ENCODE measurements at places on chromosomes 6 and 20.
A peak's percentile ranks its signal among the peaks of the same experiment; 100 is the strongest.

- no peak for DNase-seq
These were observed 1321.1 kb upstream of the GJE1 start for GRCh38 chr6:140811642-140812041.

DNA sequence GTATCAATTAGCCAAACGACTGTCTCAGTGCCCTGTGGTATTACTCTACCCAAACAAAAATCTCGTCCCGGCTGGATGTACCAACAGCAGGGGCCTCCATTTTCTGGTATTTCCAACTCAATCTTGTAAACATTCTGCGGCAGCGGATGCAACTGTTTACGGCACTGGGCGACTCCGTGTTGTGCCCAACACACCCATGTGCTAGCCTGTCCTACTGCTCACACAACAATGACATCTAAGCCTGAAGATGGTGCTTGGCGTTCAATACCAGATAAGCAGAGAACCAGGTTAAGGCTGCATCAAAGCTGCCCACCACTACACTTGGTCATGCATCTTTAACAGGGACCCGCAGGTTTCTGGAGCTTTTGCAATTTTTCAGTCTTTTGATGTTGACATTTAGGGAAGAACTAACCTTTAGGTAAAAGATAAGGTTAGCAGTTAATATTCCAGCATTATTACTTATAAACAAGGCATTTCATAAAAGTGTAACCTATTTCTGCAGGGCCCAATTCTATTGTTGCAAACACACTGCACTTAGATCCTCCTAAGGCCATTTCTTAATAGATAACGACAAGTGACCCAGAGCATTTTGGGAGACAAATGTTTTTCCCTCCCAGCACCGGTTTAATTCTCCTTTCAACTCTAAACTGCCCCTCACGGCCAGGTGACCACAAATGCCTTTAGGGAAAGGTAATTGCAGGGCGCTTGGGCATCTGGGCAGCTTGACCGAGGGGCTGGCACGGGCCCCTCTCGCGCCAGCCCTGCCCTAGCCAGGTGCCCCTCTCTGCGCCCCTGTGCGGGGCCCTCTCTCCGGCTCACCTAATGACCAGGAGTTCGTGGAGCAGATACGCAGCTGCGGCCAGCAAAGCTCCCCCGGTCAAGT, 945 bp downstream of the FAXC start:
- DNase-seq, result no peak

- DNase-seq, result no peak
These were observed 31.5 kb downstream of the SNX5 start for GRCh38 chr20:17936761-17937732.

GRCh38 chr6:40817369-40817768, 221.7 kb downstream of the UNC5CL start:
- no peak for DNase-seq

- peak; percentile 55 for DNase-seq
These were observed 17.1 kb downstream of the IRF4 start for GRCh38 chr6:408599-409102.

DNA sequence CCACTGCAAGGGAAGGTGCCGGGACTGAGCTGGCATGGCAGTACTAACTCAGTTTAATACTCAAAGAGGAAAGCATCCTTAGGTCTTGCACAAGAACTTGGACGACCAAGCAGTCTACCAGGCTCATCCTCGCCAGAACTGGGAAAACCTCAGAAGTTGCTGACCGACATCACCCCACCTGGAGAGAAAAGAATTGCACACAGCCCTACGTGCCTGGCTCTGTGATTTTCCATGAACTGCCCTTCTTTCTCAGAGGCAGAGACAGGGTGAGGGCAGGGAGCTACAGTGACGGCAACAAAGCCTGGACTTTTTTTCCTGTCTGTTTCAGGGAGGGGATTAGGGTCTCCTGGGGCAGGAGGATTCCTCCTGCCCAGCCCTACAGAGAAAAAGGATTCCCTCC, 8.0 kb downstream of the JAG1 start:
- no peak for DNase-seq

DNA sequence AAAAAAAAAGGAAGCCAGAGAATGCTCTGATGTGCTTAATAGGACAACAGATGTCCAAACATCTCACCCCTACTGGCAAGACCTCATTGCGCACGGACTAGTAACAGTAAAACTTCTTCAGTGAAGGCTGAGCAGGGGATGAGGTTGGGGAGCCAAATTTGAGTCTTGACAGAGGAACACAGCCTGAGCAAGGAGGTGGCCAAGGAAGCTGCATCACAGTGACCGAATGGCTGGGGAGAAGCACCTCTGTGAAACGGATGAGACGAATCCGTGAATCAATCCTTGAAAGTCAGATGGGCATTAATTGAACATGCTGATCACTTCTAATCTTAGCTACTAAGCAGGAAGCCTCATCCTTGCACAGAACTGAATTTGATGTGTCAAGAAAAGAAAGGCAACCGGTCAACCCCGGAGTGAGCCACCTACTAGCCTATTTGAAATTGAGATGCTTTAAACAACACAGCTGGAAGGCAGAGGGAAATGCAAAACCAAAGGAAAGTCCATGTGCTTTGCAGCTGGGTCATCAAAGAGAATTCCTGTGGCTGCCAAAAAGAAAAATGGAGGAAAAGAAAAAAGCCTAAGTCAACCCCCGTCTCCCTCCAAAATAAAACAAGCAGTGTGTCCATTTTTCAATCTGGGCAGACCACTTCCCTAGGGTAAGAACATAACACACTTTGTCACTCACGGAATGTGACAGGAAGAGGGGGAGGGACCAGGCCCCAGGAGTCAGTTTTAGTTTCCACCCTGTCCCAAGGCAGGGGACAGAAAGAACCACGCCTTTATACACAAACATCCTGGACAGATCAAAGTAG, 29.5 kb downstream of the PXDC1 start:
- no peak for DNase-seq

DNA sequence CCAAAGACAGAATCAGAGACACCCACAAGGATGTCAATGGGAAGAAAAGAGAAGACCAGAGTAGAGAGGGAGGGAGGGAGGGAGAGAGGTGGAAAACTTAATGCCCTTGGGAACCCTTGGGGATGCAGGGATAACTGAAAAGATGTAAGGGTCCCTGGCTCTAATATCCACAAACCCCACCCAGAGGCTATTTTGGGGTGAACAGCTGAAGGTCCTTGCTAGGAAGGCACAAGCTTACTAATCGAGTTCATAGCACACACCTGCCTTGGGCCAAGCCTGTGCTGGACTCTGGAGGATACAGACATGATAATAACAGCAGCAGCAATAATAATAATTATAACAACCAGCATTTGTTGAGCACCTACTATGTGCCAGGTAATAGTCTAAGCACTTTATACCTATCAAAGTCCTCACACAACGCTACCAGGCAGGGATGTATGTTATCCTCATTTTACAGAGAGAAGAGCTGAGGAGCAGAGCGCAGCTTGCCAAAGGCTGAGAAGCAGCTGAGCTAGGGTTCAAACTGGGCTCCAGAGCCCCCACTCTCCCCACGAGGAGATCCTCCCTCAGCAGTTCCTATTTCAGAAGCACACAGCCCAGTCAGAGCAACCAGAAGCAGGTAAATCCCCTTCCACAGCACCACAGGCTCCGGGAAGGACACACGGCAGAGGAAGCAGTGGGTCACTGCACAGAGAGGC, 174.2 kb downstream of the ANKRD60 start:
- DNase-seq, result no peak

DNA sequence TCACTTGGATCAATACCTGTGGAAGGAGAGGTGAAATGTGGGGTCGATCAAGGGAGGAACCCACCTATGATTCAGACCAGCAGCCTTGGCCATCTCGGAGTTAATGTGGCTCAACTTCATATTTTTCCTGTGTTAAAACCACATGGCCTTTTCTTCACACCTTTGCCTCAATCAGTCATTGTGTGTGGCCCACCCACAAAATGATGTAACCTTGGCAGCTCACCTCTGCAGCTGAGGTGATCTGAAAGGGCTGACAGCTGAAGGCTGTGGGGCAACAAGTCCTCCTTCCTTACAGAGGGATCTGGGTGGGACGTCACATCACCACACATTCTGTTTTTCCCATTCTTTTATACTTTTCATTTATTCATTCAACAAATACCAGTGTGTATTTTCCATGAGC, 357.1 kb upstream of the HSF2 start:
- no peak for DNase-seq

All from NB4 (cell line).